ENCODE measurements at places on chromosomes 16 and 17.

GRCh38 chr16:51166091-51166490, 15.0 kb upstream of the SALL1 start:
- no peak for DNase-seq

DNA sequence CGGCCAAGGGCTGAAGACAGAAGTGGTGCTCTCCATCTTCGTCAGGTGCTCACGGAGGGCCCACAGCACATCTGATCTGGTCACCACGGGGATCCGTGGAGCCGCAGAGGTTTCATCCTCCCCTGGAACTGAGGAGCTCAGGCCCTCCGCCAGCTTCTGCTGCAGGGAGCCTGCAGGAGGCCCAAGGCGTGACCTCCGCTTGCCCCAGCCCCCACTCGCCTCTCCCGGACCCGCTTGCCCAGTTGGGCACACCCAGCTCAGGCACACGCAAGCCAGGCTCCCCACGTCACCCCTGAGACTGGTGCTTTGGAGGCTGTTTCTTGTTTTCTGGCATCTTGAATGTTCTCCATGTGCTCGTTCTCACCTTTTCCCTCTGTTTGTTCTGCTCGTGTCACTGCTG, 39.4 kb upstream of the CHMP6 start:
- no peak for DNase-seq

DNA sequence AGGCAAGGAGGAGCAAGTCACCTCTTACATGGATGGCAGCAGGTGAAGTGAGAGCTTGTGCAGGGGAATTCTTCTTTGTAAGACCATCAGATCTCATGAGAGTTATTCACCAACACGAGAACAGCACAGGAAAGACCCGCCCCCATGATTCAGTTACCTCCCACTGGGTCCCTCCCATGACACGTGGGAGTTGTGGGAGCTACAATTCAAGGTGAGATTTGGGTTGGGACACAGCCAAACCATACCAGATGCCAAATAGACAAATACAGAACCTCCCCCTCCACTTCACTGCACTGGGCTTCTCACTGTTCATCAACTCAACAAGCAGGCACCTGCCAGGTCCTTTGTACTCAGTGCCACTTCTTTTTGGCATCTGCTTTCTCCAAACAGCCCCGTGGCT, 100.2 kb downstream of the WSCD1 start:
- no peak for DNase-seq

GRCh38 chr17:36884495-36885152, 52.7 kb upstream of the LHX1 start:
- no peak for DNase-seq

Measured in stimulated activated CD8-positive, alpha-beta memory T cell treated with anti-CD3 and anti-CD28 coated beads, Interleukin-2, amount 100 ng/mL, for 1 hour (primary cell).